GDM1 (cell line): ENCODE measurements at places on chromosomes 6 and 20.

GRCh38 chr6:379410-380181, 12.0 kb upstream of the IRF4 start:
- no peak for DNase-seq

DNA sequence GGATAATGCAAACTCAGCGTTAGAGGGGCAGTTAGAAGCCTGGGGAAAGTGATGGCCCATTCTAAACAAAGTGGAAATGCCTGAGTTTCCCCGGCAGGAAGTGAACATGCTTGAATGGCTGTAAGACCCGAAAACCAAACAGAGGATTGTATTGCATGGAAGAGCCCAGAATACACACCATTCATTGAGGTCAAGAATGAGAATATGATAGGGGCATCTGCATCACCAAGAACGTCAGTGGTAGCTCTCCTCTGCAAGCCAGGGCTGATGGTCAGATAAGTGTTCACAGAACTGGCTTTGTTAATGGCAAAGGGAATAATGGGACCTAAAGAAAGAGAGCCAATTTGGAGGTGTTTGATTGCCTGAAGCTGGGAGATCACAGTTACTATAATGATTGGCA, 663.4 kb downstream of the KHDRBS2 start:
- no peak for DNase-seq

- DNase-seq = no peak
Measured at GRCh38 chr20:51529758-51530157, 12.8 kb downstream of the NFATC2 start.

DNA sequence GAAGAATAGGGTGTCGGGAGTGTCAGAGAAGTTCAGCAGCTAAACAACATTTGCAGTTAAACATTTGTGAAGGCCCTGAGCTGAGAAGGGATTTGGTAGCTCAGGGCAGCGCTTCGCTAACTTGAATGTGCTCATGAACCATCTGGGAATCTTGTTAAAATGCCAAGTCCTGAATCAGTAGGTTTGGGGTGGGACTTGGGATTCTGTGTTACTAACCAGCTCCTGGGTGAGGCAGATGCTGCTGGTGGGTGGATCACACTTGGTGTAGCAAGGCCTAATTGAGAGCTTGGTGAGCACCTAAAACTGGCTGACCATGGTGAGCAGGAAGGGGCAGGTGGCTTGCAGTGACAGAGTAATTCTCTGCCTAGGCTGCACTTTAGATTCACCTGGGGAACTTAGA, 5.9 kb downstream of the PTPRA start:
- DNase-seq = no peak

DNA sequence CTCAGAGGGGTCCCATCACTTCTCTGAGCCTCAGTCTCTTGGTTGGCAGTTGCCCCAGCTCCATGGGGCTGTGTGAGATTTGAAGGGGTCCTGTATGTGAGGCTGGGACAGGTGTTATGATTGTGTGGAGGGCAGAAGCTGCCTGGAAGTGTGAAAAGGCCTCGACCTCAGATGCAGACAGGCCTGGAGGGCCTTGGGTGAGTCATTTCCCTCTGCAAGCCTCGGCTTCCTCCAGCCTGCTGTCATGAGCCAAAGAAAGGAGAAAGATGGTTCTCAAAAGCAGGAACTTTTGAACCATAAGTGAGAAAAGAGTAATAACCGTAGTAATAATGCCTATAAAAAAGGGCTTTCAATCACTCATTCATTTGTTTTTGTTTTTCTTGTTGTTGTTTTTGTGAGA, 37.5 kb downstream of the SNAI1 start:
- peak; percentile 52 for DNase-seq

DNA sequence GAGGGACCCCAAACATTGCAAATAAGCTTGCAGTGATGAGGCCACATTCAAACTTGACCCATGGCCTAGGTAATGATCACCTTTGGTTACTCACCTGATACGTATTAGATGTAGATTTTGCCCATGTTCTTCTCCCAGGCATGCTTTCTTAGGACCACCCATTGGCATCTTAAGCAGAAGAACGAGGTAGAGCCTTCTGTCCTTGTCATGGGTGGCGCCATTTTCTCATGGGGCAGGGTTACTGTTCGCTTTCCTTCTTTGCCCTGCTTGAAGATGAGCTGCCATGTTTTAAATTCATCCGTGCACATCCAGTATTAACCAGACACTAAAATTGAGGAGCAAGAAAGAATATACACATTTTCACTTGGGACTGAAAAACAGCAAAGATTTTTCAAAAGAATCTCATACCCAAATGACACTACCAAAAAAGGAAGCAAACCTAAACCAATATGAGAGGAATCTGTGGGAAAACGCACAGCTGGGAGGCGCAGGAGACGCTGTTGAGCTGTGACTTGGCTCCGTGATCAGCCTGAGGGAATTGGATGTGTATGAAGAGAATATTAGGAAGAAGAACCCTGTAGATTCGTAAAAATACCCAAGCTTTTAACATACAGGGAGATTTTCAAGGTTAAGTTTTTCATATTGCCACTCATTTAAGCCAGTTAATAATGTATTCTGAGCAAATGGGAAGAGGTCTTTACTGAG, 36.6 kb downstream of the GMPR start:
- DNase-seq = no peak

DNA sequence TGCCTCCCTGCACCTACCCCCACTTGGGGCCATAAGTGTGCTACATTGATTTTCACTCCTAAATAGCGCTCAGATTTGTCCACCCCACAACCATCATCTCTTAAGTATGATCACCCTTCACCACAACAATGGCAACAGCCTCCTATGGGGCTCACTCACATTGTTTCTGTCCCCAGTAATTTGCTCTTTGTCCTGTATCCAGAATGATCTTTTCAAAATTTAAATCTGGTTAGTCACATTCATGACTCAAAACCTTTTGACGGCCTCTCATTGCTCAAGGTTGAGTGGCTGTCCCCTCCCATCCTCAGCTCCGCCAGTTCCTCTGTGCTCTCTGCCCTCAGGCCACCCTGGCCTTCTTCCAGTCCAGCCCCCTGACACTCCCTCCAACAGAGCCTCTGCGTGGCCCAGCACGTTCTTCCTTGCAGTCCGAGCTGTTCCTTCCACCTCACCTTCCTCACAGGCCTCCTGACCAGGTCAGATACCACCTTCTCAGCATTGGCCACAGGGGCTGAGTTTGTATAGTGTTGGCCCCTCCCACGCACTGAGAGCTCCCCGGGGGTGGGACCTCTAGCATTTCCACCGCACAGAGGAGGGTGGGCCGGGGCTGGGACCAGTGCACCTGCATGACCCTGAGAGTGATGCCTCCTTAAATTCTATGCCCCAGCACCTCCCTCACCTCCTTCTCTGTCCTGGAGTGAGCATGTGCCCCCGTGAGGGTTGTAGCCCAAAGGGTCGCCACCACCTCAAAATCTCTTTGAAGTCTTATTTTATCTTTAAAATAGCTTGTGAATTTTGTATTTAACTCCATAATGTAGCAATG, 2.4 kb upstream of the PPP1R3G start:
- no peak for DNase-seq

- no peak for DNase-seq
Measured at GRCh38 chr6:169210611-169211010, 43.0 kb downstream of the THBS2 start.

- no peak for DNase-seq
Measured at GRCh38 chr6:52209770-52210169, 23.6 kb downstream of the IL17A start.

DNA sequence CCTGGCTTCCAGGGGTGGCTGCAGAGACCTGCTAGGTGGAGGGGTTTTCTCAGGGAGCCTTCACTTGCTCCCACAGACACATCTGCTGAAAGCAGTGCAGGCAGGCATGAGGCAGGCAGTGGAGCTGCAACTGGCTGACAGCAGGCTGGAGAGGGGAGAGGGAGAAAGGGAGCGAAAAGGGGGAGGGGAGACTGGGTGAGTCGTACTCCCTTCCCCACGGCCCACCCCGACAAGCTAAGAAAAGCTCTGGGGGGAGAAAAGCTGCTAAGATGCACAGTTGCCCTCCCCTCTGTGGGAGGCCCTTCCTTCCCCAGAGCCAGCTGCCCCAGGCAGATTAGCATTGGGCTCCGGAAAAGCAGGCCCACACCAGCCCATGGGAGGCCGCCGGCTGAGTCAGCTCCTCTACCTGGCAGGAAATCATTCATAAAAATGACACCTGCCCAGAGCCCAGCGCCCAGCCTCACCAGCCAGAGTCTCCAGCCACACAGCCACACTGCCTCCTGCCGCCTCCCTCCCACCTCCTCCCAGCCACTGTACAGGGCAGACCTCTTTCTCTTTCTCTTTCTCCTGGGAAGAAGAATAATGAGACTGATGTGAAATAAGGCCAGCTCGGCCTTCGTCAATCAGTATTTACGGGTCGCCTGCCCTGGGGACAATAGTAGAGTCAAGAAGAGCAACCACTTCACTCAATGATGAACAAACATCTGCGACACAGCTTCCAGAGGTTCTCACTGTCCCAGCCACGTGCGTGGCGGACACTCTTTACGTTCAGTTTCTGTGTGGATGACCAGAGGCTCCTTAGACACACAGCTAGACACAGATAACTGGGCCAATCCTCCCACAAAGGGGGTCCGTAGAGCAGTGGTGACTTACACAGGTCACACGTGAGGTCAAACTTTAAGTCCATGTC, 7.7 kb upstream of the C20orf203 start:
- DNase-seq = peak; percentile 99

DNA sequence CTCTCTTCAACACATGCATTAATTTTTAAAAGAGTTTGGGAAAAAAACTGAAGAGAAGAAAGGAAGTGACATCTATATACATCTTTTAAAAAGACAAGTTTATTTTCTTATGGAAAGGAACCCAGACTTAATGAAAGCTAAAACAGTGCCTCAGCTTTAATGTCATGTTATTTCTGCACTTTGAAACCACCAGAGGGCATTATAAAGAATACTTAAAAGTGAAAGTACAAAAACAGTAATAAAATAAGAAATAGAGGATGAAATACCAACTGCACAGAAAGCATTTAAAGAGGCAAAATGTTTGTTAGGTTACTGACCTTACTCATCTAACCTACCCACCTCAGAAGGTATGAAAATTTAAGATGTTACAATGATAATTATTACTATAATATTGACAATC, 98.8 kb downstream of the HUS1B start:
- no peak for DNase-seq

GRCh38 chr6:14117158-14118090, at the start of gene CD83:
Gene CD83, plus strand, starts transcription at chr6:14117772. Its CDS starts 40 bp downstream, at chr6:14117812.
- DNase-seq = peak; percentile 72

- no peak for DNase-seq
Measured at GRCh38 chr20:31788578-31788977, 30.6 kb upstream of the MYLK2 start.

DNA sequence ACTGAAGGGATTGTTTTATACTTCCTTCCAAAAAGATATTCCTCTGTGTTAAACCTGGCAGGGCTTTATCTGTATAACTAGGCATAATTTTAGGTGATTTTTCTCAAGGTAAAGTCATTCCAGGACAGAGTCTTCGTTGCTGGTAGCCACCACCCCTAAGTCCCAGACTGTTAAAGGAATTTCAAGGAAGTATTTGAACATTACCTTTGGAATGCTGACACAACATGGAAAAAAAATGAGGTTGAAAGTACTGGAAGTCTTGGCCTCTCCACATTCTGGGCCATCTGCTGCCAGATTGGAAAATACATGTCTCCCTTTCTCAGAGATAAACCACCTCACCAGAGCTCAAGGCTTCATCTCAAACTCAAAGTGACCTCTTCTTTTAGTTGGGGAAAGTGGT, 27.0 kb upstream of the ETV7 start:
- no peak for DNase-seq

- no peak for DNase-seq
Measured at GRCh38 chr20:53828088-53828681, 234.5 kb upstream of the ZNF217 start.

GRCh38 chr6:116370760-116371119, at the start of gene DSE:
Gene DSE, plus strand, starts transcription at chr6:116370947. Its CDS starts 28,304 bp downstream, at chr6:116399251.
- peak; percentile 84 for DNase-seq

GRCh38 chr6:4567141-4567540, 209.1 kb upstream of the CDYL start:
- no peak for DNase-seq

- no peak for DNase-seq
Measured at GRCh38 chr6:156880913-156881312, 103.7 kb downstream of the ARID1B start.

- DNase-seq = peak; percentile 61
Measured at GRCh38 chr20:38799203-38799602, 6.3 kb upstream of the PPP1R16B start.

DNA sequence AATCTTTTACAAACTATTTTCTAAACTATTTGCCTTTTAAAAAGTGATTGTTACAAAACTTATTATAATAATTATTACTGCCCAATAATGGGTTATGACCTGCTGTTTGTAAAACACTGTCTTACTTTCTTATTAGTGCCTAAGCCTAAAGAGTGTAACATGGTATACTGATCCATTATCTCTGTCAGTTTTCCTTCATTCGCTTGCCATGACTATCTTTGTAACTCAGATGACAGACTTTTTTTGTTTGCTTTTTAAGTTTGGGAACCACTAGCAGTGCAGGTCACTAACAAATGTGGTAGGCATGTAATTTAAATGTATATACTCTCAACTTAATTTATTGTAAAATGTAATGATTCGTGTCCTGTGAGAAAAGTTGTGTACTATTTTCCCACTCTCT, 9.9 kb upstream of the TFB1M start:
- DNase-seq = no peak

- DNase-seq = no peak
Measured at GRCh38 chr20:32731882-32732266, 11.4 kb downstream of the COMMD7 start.

DNA sequence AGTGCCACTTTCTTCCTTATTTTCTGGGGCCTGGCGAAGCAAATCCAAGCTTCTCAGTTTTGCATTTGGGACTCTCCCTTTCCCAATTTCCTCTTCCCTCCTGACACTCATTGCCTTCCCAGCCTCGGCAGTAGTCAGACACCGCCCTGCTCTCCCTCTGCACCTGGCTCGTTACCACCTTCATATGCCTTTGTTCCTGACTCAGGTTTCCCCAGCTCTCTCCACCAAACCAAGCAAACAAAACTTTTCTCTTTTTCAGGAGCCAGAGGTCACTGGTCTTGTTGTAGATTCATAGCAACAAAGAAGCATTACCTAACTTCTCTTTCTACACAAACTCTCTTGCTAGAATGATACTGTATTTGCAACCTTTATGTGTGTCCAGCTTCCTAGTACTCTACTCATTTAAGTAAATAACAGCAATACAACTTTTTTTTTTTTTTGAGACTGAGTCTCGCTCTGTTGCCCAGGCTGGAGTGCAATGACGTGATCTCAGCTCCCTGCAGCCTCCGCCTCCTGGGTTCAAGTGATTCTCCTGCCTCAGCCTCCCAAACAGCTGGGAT, 9.0 kb upstream of the ZC3H12D start:
- DNase-seq = no peak

DNA sequence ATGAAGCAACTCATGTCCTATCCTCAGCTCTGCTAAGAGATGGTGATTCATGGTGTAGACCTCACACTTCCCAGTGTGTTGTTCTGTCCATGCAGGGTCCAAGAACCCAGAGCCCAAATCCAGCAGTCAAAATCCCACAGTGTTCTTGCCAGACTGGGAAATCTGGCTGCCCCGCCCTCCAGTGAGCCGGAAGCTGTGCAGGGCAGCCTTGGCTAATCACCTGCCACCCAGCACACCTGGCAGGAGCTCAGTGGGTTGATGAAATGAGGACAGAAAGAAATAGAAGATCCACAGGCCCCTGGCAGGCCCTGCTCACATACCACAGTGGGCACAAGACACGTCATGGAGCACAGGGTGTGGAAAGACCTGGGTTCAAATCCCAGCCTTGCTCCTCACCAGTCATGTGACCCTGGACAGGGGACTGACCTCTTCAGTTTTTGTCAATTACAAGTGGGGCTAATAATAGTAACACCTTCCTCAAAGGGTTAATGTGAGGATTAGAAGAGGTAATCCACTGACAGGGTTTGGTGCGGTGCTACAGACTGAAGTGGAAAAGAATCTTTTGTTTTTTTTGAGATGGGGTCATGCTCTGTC, 13.6 kb upstream of the GUCA1A start:
- DNase-seq = no peak
